ENCODE measurements at places on chromosomes 16 and 17.
A peak's percentile ranks its signal among the peaks of the same experiment; 100 is the strongest.

- no peak for DNase-seq
These were observed 32.9 kb upstream of the FBXO47 start for GRCh38 chr17:39000021-39000601.

DNA sequence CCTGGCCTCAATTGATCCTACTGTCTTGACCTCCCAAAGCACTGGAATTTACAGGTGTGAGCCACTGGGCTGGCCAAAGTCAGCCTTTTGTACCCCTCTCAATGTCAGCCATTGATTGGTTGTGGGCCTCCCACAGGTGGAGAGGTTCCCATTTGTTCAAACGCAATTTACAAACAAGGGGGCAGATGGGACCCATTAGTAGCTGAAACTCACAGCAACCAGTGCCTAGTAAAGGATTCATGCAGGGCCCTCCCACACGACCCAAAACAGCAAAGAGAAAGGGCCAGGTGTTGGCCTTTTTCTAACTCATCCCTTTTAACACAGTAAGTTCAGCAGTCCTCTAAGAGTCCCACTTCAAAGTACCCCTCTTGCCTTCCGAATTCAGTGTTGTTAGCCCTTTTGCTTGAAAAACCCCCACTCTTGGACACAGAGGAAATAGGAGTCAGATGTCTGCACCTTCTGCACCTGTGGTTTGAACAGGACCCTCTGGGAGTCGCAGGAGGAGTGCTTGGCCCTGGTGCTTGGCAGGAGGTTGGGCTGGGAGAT is 89.2 kb downstream of the PITPNC1 start:
- no peak for DNase-seq

DNA sequence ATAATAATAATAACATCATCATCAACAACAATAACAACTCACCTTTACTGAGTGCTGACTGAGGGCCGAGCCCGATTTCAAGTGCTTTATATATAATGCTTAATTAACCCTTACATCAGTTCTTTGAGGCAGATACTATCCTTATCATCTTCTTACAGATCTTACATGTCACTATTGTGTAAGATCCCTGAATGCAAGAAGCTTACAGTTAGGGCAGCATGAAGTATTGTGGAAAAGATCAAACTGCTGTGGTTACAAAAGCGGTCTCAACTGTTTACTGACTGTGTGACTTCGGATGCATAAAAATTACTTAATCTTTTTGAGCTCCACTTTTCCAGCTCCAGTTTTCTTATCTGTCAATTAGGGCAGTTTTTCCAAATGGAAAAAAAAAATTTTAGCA is 3.3 kb downstream of the VAT1 start:
- no peak for DNase-seq

DNA sequence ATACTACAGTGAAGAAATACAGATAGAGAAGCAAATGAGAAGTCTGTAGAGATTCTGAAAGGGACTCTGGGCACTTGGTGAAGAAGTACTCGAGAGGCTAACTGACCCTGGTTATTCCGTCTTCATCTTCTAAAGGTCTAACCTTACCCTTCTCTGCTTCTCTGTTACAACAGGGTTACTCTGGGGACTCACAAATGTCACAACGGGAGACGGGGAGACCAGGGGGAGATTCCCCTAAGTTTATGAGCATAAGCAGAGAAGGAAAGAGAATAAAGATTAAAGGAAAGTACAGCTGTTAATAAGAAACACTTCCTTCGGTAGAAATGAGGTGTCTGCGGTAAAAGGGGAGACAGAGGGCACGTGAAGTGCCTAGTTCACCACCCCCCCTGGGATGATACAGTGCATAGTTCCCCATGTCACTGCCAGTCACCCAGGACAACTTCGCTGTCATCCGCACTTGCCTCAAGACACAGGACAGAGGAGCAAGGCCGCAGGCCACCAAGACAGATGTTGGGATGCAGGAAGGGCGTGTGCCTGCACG is 75.2 kb upstream of the TRAP1 start:
- DNase-seq: no peak

GRCh38 chr16:85865-86264 is 7.8 kb downstream of the MPG start:
- no peak for DNase-seq

GRCh38 chr17:29980261-29980660 is 38.8 kb downstream of the EFCAB5 start:
- no peak for DNase-seq

DNA sequence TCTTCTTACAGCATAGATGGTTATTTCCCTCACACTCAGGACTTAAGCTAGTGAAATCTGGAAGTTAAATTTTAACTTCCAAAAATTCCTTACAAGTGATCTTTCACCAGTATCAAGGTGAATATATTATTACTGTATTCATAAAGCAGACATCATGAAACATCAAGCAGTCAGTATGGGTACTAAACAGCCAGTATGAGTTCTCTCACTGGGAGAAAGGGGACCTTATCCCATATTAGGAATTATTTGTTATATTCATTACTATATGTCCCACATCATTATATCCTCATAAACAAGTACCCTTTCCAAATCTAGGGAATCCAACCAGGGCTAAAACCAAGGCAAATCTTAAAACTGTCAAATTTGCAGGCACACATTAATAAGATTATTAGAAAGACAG is 15.3 kb downstream of the NUFIP2 start:
- no peak for DNase-seq

DNA sequence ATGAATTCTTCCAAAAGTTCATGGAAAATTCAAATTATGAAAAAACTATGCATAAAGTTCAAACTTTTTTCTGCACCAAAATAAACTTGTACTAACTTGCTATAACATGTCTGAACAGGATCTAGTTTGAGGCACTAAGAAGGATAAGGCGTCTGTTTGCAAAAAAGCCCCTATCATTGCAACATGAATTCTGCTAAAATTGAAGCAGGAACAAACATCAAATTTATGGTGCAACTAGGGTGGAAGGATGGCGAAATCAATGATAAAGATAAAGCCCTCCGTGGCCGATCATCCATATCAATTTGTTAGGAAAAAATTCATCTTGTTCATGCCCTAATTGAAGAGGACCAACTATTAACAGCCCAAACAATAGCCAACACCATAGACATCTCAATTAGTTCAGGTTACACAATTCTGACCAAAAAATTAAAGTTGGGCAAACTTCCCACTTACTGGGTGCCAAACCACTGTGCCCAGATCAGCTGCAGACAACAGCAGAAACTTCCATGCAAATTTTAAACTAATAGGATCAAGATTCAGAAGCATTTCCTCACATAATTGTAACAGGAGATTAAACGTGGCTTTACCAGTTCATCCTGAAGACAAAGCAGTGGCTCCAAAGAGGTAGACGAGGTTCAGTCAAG is 12.9 kb downstream of the IL21R start:
- DNase-seq: no peak

DNA sequence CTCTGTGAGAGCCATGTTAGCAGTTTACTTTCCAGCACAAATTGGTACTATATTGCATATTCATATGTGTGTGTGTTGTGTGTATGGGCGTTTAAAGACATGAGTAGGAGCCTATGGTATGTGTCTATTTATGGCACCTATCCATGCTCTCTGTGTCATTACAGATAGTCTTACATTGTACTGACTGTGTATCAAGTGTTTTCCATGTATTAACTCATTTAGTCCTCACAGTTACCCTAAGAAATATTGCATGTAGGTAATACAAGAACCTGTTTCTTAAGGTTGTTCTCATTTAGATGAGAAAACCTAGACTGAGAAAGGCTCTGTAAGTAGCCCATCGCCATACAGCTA is 1.6 kb downstream of the ALG1 start:
- DNase-seq: no peak

DNA sequence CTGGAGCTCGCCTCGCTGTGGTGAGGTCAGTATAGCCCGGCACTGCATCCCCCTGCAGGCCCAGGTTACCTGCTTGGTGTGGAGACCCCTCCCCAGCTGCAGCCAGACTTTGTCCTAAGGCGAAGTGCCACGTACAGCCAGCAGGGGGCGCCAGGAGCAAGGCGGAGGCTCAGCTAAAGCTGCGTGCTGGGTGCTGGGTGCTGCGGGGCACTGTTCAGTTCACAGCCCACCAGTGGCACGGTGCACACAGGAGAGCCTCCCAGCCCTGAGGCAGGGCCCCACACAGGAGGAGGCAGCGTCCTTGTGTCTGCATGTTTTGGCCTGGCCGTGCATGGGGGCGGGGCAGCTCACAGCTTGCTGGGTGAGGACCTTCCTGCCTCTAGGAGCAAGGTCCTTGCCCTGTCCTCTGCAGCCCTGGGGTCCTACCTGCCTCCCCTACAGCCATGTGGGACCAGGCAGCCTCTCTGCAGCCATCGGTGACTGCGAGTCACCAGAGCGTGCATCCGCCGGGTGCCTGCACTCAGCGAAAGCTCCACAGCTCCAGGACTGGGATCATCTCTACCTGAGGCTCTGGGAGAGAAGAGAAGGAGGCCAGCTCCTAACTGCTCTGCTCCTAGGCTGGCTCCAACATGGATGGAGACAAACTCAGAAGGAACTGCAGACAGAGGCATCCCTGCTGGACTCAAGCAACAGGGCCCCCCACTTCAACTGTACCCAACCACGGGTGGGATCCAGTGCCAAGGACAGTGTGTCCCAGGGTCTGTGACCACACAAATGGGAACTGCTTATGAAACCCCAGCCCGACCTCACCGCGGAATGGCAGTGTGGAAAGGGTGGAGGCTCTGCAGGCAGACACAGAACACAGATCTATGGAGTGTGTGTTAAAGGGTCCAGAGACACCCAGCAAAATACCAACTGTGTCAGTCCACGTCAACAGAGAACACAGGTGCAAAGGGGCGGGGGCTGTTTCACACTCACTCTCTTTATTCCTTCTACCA is 19.0 kb downstream of the SLC7A5 start:
- peak; percentile 74 for DNase-seq

- no peak for DNase-seq
These were observed 2.0 kb upstream of the VAMP2 start for GRCh38 chr17:8164815-8165131.

- DNase-seq: no peak
These were observed 22.6 kb downstream of the ZFHX3 start for GRCh38 chr16:73025151-73025855.

GRCh38 chr17:81722184-81723120 is 10.4 kb downstream of the SLC25A10 start:
- no peak for DNase-seq

DNA sequence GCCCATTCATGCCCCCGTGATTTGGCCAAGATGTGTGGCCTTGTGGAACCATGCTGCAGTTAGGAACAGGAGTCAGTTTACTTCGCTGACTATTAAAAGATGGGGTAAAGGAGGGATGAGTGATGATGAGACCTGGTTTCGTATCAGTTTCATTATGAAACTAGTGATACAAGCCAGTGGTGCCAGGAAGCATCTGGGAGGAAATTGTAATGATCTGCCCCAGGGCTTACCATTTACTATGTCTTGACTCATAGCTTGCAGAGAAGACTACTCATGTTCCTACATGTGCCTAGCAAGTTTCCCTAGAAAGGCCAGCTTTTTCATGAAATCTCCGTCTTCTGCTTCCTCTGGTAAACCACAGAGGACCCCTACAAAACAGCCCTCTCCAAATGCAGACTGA is 23.2 kb downstream of the CDH3 start:
- DNase-seq: peak; percentile 27

DNA sequence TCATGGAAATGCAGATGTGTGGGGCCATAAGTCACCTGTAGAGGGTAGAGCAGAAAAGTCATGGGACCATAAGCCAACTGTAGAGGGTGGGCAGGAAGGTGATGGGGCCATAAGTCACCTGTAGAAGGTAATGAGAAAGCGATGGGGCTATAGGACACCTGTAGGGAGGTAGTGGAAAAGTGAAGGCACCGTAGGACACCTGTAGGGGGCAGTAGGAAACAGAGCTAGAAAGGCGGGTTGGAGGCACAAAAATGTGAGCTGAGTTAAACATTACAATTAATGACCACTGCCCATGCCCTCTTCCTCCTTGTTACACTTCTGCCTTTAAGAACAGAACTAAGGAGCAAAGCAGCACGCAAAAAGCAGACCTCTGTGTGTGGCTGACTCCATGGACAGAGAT is 150.1 kb downstream of the SHISA6 start:
- no peak for DNase-seq

- DNase-seq: no peak
These were observed 88.5 kb downstream of the MRC2 start for GRCh38 chr17:62715882-62716390.

GRCh38 chr16:56399486-56399885 is 25.9 kb downstream of the AMFR start:
- no peak for DNase-seq

DNA sequence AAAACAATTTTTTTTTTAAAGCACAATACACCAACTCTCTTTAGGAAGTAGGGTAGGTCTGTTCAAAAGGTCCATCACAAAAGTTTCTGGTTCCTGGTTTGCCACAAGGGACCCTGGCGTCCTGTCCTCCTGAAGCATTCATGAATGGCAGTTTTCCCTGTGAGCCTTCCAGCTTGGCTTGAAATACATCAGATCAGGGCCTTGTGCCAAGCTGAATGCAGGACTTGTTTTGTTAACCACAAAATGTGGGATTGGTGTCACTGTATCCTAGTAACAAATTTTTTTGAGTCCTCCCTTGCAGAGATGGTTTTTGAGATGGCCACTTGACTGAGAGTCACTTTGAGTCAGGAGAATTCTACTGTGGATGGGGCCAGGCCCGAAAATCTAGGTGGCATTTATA is 3.9 kb downstream of the GNAO1 start:
- DNase-seq: no peak

DNA sequence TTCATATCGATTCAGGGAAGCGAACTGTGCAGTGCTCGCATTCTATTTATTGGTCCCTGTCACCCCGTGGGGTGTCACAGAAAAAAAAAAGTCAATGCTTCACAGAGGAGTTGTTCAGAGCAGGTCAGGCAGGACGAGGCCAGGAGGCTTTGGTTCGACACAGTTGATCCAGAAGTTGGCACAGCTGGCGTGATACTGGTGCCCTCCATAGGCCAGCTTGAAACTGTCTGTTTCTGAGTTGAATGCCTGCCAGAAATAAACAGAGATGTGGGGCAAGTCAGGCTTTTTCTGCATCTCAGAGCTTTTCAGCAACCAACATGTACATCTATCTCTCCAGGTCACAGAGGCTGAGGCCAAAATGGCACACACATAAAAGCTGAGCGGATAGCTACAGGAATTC is 29.1 kb downstream of the DUSP14 start:
- no peak for DNase-seq

DNA sequence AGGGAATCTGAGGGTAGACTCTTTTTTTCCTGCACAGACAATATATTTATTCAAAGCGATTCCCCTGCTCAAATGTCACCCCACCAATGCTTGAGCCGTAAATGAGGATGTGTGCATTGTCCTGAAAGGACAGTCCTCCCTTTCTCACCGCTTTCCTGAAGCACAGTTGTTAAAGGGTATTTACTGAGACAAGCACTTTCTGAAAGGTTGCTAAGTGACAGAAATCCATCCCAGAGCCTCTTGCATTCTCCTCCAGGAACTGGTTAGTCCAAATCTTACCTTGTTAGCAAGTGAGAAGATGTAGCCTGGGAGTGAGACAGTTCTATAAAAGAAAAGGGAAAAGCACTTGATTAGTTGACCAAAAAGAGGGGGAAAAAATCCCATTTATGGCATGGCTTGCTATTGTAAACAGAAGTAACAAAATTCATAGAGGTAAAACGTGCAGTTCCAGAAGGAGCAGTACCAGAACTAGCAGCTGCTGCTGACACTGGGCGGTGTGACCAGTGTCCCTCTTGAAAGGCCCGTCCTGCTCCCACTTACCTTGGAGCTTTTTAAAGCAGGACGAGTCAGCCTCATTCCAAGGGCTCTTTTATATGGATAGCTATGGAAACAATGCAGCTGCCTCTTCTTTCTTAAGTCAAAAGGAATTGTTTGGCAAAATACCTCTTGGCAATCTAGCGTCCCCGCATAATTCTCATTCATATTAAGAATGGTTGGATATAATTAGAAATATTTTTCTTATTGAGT is at the start of gene MYH2:
MYH2 (minus strand) TSS at position 563 of the 747 bp plus-strand sequence. CDS start 1,738 bp downstream, outside the sequence.
- DNase-seq: no peak

Data from stimulated activated naive CD8-positive, alpha-beta T cell treated with anti-CD3 and anti-CD28 coated beads, Interleukin-15, Interleukin-2, amounts not matched to agents 100 U/mL and 50 U/mL, for 24 hours (primary cell).